ENCODE measurements at places on chromosomes 5 and 9.

- no peak for DNase-seq
These were observed 12.4 kb downstream of the POLK start for GRCh38 chr5:75524071-75524470.

GRCh38 chr5:66779528-66779927 is 183.3 kb downstream of the MAST4 start:
- DNase-seq = no peak

GRCh38 chr5:176674799-176675198 is 27.5 kb downstream of the TSPAN17 start:
- DNase-seq = no peak

DNA sequence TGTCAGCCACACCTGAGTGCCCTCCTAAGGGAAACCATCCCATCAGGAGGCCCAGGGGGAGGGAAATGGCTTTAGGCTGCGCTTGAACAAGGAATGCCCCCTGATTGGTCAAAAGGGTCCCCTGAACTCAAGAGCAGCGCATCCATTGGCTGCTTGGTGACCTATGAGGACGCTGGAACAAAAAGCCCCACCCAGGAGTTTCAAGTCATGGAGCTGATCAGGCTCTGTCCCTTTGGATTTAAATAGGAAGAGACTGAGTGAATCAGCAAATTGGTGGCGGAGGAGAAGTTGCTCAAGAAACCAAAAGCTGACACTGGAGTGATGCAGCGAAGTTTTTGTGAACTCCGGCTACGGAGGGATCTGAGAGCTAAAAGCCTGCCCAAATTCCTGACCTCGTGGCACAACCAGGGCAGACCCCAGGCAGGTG is 66.7 kb downstream of the SMIM23 start:
- DNase-seq = no peak

DNA sequence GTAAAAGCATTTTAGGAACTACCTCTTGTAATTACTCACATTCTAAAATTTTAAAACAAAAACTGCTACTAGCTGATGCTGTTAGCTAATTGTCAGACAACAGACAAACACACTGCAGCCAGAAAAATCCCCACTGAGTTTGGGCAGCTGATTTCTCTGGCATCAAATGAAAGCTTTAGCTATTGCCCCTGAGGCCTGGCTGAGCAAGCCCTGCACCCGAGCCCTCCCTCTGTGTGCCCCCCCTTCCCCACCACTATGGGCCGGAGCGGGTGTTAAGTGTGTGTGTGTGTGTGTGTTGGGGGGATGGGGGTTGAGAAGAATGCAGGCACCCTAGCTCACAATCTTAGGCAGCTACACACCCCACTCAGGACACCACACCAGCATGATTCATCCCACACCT is 2.4 kb downstream of the NEUROG1 start:
- DNase-seq = no peak

GRCh38 chr9:121566481-121567465 is 67.1 kb upstream of the GGTA1 start:
- DNase-seq = no peak

- DNase-seq = peak; percentile 58
These were observed 13.4 kb upstream of the FGF1 start for GRCh38 chr5:142699184-142699720.
